ENCODE measurements at places on chromosomes 2 and 18. TPM values are rescaled to one million over a fixed set of nuclear protein-coding genes. Genes with fewer than 3 reads are reported as not detected.

DNA sequence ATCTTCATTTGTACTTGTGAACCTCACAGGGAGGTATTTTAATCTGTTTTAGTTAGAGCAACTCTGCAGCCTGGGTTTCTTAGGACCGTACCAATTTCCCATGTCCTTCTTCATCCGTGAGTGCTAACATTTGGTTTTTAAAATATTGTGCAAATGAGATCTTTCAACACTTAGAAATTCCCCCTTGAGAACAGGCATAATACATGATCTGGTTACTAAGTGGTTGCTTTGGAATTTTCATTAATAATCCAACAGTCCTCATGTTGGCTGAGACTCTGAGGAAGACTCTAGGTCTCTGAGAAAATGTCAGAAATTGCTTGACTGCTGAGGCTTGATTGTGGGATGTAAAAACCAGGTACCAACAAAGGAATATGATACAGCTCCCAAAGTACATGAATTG is 125.6 kb upstream of the CDCA7 start:
- DNase-seq: no peak

- DNase-seq: no peak
Measured at GRCh38 chr18:42187611-42188380, 232.8 kb downstream of the PIK3C3 start.

ALPI gene
- total RNA-seq: not detected

- DNase-seq: no peak
Measured at GRCh38 chr2:207928079-207928478, 97.2 kb downstream of the PLEKHM3 start.

GRCh38 chr18:71485611-71486010 is 1058.5 kb downstream of the CBLN2 start:
- DNase-seq: no peak

GRCh38 chr2:120786038-120786960 is 50.6 kb downstream of the GLI2 start:
- DNase-seq: no peak

DNA sequence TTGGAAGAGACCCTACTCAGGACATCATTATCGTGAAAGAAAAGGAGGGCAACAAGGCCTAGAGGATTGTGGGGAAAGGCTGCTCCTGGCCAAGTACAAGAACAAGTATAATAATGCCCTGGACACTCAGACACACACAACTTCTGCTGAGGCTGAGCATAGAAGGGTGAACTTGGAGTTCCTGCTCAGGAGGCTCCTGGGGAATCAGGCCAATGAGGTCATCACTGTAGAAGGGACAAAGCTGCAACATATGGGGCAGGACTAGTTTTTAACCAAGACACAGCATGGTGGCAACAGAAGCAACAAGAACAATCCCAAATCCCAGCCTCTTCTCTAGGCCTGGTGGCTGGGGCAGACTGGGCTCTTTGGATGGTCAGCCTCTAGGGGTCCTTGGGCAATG is 102.6 kb downstream of the POLR1A start:
- DNase-seq: peak; percentile 0

DNA sequence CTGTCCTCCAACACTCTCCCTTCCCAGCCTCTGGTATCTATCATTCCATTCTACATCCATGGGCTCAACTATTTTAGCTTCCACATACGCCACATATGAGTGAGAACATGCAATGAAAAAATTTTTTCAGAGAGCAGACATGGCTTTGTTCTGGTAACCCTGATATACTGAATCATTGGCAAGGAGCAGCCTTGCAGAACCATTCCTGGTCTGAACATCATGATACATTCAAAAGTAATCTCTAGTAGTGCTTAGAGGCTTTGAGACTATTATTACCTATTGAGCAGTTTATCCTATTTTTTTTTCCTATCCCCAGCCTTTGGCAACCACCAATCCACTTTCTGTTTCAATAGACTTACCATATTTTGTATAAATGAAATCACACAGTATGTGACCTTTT is 393.1 kb upstream of the KCNH7 start:
- no peak for DNase-seq

DNA sequence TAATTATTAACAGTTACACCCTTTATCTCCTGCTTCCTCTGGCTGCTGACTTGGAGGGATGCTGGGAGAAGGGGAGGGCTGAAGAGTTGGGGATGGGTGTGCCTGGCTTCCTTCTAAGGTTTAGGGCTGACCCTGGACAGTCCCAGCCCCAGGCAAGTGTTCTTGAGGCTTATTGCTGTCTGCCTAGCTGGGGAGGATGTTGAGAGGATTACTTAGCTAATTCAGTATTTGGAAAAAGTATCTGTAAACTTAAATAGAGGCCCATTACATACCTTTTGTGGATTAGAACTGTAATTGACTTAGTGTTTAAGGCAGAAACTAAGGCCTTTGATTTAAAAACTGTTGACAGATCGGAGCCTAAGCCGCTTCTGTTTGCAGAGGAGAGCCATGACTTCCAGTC is 67.6 kb downstream of the AGAP1 start:
- no peak for DNase-seq

DNA sequence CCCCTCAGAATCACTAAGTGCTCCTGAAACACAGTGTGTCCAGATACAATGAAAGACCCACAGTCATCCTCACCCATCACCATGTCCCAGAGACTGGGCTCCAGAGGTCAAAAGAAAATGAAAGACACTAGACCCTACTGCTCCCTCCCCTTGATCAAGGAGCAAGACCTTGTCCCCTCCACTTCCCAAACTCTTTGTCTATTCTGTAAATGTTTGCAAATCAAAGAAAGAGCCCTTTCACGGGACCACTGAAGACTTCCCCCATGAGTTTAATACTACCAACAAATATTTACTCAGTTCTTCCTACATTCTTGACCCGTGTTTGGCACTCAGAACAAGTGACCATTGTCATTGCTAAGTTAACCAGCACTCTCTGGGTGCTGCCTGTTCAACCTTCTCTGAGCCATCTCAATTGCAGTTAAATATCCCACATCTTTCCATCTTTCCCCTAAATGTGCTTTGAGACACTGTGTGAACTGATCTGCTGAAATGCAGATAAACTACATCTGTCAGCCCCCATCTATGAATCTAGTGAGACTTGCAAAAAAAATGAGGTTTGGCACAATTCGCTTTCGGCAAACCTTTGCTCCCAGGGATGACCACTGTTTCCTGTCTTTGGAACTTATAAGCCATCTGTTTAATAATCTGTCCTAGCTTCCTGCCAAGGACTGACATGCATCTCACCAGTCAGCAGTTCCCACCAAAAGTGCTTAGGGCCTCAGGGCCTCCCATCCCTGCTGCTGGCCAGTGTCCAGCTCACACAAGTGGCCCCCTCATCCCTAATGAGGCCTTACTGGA is 170.3 kb downstream of the GFPT1 start:
- no peak for DNase-seq

- DNase-seq: no peak
Measured at GRCh38 chr2:50786345-50786744, 245.6 kb downstream of the NRXN1 start.

- no peak for DNase-seq
Measured at GRCh38 chr18:2169656-2170055, 401.6 kb downstream of the METTL4 start.

- no peak for DNase-seq
Measured at GRCh38 chr2:2717406-2717805, 386.3 kb upstream of the MYT1L start.

- DNase-seq: no peak
Measured at GRCh38 chr2:113776949-113777348, 20.5 kb upstream of the SLC35F5 start.

TDRD15 gene
- 0.68 TPM for total RNA-seq

All from gastrocnemius medialis (tissue), 4 donors.